Activated CD4-positive, alpha-beta T cell treated with anti-CD3 and anti-CD28 coated beads, Interleukin-2, amount 10 ng/mL, durations not matched to agents 24 days and 14 days (primary cell): ENCODE measurements at places on chromosomes 1 and 21. TPM values are rescaled to one million over a fixed set of nuclear protein-coding genes. Genes with fewer than 3 reads are reported as not detected.

The TEKT2 gene
- not detected in 2 replicates for total RNA-seq

The ZSWIM5 gene
- total RNA-seq: 0.12 and 0.14 TPM in 2 replicates

The TARDBP gene
- total RNA-seq: 211 and 224 TPM in 2 replicates

The ANGPTL1 gene
- total RNA-seq: not detected in 2 replicates

The S100A7A gene
- not detected in 2 replicates for total RNA-seq

The FCAMR gene
- not detected in 2 replicates for total RNA-seq

The LCE3D gene
- total RNA-seq: not detected in 2 replicates

The ERICH3 gene
- total RNA-seq: not detected in 2 replicates

GRCh38 chr1:30909365-30910068, 959 bp upstream of the SDC3 start:
- H3K4me1 ChIP-seq: peaks cover 11% of the 10 kb centered on the region
- peak overlapping the region; percentile 80 for H3K4me3 ChIP-seq
- DNase-seq: no peak
- peaks cover 2% of the 10 kb centered on the region for H3K36me3 ChIP-seq
- peaks cover 48% of the 10 kb centered on the region for H3K27me3 ChIP-seq

DNA sequence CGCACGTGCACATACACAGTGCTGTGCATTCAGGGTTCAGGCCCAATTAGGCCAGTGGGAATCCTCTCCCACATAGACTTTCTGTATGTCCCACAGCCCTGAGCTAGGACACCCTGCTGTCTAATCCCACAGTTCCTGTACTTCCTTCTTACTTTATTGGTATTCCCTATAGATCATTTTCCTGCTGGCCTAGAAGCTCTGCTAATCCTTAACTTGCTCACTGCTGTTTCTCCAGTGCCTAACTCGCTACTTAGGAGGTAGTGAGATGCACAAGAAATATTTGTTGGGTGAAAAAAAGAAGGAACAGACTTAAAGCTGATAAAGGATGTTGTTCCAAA, 34.1 kb upstream of the FHAD1 start:
- H3K27me3 ChIP-seq: peaks cover 33% of the 10 kb centered on the region
- no peak for DNase-seq
- H3K4me3 ChIP-seq: no peak overlapping the region
- H3K4me1 ChIP-seq: no peaks in the 10 kb centered on the region
- H3K36me3 ChIP-seq: no peaks in the 10 kb centered on the region

DNA sequence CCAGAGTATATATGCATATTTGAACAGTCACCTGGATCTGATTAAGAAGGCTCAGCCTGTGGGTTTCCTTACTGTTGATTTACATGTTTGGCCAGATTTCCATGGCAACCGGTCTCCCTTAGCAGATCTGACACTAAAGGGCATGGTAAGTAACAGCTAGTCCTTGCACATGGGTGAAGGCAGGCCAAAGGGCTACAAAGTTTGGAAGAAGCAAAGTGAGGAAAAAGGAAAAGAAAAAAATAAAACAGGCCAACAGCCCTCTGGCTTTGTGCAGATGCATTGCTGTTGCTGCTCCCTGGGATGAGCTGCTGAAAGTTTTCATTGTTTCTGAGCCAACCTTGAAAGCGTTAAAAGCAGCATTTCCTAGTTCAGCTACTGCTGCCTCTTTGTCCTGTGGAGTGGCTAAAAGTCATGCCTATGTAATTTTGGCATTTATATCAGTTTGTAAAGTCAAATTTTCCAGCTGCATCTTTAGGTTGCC, 176.5 kb upstream of the HOOK1 start:
- H3K4me1 ChIP-seq: no peaks in the 10 kb centered on the region
- no peak for DNase-seq
- no peak overlapping the region for H3K27ac ChIP-seq
- no peaks in the 10 kb centered on the region for H3K36me3 ChIP-seq

- H3K27ac ChIP-seq: peak overlapping the region; percentile 23
- H3K4me1 ChIP-seq: peaks cover 73% of the 10 kb centered on the region
- peaks cover 5% of the 10 kb centered on the region for H3K36me3 ChIP-seq
- peak; percentile 53 for DNase-seq
These were observed 19.4 kb downstream of the NEK7 start for GRCh38 chr1:198176179-198176578.

- no peak overlapping the region for H3K4me3 ChIP-seq
- peaks cover 7% of the 10 kb centered on the region for H3K27me3 ChIP-seq
- H3K27ac ChIP-seq: no peak overlapping the region
- no peaks in the 10 kb centered on the region for H3K4me1 ChIP-seq
- no peaks in the 10 kb centered on the region for H3K36me3 ChIP-seq
These were observed 92.9 kb downstream of the UBIAD1 start for GRCh38 chr1:11365744-11366387.

DNA sequence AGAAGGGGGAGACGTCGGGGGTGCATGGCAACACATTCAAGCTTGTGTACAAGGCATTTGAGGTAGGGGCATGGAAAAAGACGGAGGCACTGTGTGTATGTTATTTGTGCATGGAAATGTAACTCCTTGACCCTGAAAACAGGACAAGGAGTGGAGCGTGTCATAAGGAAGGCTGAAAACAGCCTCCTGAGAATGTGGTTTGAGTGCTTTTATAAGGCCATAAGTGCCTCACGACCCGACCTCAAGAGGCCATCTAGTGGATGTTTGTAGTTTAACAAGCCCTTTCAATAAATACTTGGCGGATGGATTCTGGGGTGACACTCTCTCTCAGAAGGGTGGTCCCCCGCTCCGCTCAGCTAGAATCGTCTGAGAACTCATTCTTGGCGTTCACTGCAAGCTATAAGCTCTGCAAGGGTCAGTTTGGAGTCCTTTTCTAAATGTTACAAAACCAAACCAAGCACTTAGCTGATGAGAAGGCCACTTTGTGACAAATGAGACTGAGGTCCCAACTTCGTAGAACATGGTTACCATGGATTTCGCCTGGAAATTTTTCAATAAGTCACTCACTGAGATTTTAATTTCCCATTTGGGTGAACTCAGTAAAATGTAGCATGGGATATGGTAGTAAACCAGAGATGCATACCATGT, 38.8 kb upstream of the CLCA4 start:
- peaks cover 2% of the 10 kb centered on the region for H3K4me1 ChIP-seq
- no peak overlapping the region for H3K27ac ChIP-seq
- peaks cover 24% of the 10 kb centered on the region for H3K27me3 ChIP-seq
- no peak overlapping the region for H3K4me3 ChIP-seq
- peak; percentile 64 for DNase-seq
- no peaks in the 10 kb centered on the region for H3K36me3 ChIP-seq

DNA sequence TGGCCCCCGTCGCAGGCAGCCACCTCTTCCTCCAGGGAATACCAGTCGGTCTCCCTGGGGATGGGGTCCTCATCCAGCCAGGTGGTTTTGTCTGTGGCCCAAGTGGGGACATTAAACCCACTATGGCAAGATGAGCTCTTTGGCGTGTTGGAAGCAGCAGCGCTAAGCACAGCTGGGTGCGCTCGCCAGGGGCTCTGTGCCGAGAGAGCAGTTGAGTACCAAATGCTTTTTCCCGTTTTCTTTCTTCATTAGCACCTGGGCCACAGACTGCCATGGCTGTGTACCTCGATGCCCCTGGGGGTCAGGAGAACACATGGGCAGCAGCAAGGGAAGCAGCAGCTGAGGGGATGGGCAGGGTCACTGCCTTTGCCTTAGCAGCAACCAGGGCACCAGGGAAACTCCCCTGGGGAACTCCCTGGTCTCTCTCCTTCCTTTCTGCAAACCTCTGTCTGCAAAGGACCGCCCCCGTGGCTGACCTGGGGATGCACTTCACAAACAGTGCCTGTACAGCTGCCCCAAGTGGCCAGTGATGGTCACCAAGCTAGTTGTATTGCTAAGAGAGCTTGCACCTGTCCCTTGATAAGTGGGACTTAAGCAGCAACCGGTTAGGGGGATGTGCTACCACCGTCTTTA, 31.1 kb downstream of the EDARADD start:
- H3K4me1 ChIP-seq: peaks cover 14% of the 10 kb centered on the region
- peaks cover 19% of the 10 kb centered on the region for H3K36me3 ChIP-seq
- no peaks in the 10 kb centered on the region for H3K27me3 ChIP-seq
- H3K27ac ChIP-seq: no peak overlapping the region

GRCh38 chr21:40766381-40766780, 80.6 kb downstream of the DSCAM start:
- DNase-seq: no peak
- H3K27ac ChIP-seq: no peak overlapping the region
- no peaks in the 10 kb centered on the region for H3K27me3 ChIP-seq
- H3K4me1 ChIP-seq: no peaks in the 10 kb centered on the region
- no peak overlapping the region for H3K4me3 ChIP-seq
- H3K36me3 ChIP-seq: no peaks in the 10 kb centered on the region

GRCh38 chr1:240618946-240619345, 7.0 kb upstream of the GREM2 start:
- peaks cover 2% of the 10 kb centered on the region for H3K4me1 ChIP-seq
- H3K27me3 ChIP-seq: peaks cover 10% of the 10 kb centered on the region
- no peak overlapping the region for H3K27ac ChIP-seq
- H3K4me3 ChIP-seq: no peak overlapping the region
- DNase-seq: no peak
- H3K36me3 ChIP-seq: no peaks in the 10 kb centered on the region

- H3K27me3 ChIP-seq: no peaks in the 10 kb centered on the region
- no peak overlapping the region for H3K4me3 ChIP-seq
- H3K4me1 ChIP-seq: no peaks in the 10 kb centered on the region
- H3K36me3 ChIP-seq: no peaks in the 10 kb centered on the region
These were observed 41.5 kb upstream of the TSPAN2 start for GRCh38 chr1:115130786-115131185.

DNA sequence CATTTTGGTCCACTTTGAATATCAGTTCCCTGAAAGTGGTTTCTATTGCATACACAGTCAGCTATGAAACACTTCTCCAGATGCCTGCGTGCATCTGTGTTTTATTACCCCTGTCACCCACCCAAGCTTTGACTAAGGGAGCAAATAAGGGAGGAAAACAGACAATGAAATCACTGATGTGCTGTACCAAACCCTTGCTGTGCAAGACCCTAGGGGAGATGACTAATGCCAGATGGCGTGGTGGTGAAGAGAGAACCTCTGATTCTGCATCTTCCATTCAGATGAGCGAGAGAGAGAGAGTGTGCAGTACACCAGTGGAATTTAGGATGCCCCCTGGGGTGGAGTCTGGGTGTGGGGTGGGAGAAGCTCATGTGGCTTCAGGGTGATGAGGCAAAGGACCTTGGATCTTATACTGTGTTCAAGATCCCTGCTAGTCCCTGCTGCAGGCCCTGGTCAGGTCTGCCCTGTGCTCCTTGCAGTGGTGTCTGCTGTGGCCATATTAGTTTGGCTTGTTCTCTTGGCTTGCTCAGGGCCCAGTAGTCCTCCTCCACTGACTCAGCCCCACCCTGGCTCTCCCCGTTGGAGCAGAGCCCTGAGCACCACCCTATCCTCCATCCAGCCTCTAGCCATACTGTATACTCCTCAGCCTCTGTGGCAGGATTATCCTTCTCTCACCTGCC, 18.5 kb downstream of the CLCA1 start:
- no peaks in the 10 kb centered on the region for H3K36me3 ChIP-seq
- DNase-seq: no peak
- H3K27ac ChIP-seq: no peak overlapping the region

GRCh38 chr1:39858315-39858714, 25.0 kb downstream of the TRIT1 start:
- H3K4me3 ChIP-seq: no peak overlapping the region
- H3K36me3 ChIP-seq: peaks cover 30% of the 10 kb centered on the region
- no peaks in the 10 kb centered on the region for H3K27me3 ChIP-seq
- H3K4me1 ChIP-seq: peaks cover 7% of the 10 kb centered on the region
- no peak for DNase-seq

DNA sequence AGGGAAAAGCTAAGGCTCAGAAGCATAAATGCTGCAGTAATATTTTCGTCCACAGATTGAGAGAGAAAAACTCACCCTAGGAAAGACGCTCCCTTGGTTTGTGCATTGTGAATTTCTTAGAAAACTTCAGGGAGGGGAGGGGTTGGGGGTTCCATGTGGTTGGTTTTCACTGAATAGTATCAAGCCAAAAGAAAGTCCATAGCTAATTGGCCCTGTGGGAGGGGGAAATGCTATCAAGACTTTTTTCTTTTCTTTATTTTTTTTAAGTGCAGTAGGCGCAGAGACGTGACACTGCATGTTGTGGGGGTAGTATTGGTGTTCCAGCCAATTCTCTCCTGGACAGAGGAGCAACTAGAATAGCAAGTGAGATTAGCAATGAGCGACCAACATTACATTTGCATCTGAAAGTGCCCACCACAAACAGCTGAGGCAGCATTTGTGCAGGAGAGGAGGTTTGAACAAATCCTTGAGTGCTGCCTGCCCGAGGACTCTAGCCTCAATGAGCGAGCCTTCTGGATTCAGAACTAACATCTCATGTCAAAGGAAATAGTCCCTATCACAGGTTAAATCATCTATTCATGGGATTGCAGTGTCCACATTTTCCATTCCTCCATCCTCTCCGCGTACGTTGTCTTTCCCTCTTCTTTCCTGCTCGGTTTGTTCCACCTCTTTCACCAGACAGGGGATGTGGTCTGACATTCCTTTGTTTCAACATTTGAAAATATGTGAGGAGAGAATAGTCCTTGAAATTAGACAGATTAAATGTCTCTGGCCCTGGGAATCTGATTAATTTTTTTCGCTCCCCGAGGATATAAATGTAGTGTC, 118.0 kb upstream of the MARK1 start:
- no peaks in the 10 kb centered on the region for H3K36me3 ChIP-seq
- DNase-seq: no peak
- H3K4me3 ChIP-seq: no peak overlapping the region
- no peaks in the 10 kb centered on the region for H3K4me1 ChIP-seq

- H3K4me3 ChIP-seq: no peak overlapping the region
- peaks cover 10% of the 10 kb centered on the region for H3K27me3 ChIP-seq
- no peaks in the 10 kb centered on the region for H3K4me1 ChIP-seq
- H3K27ac ChIP-seq: no peak overlapping the region
- H3K36me3 ChIP-seq: no peaks in the 10 kb centered on the region
These were observed 306.3 kb upstream of the POU3F1 start for GRCh38 chr1:38352869-38353268.

- H3K4me3 ChIP-seq: no peak overlapping the region
- H3K27me3 ChIP-seq: no peaks in the 10 kb centered on the region
- peak; percentile 87 for DNase-seq
- no peak overlapping the region for H3K27ac ChIP-seq
- peaks cover 46% of the 10 kb centered on the region for H3K36me3 ChIP-seq
These were observed 430 bp downstream of the RBM15 start for GRCh38 chr1:110339407-110340206.

- peaks cover 21% of the 10 kb centered on the region for H3K4me1 ChIP-seq
- no peak overlapping the region for H3K27ac ChIP-seq
- H3K4me3 ChIP-seq: no peak overlapping the region
- H3K27me3 ChIP-seq: peaks cover 2% of the 10 kb centered on the region
These were observed 2.8 kb upstream of the ZNF644 start for GRCh38 chr1:91024481-91025119.

DNA sequence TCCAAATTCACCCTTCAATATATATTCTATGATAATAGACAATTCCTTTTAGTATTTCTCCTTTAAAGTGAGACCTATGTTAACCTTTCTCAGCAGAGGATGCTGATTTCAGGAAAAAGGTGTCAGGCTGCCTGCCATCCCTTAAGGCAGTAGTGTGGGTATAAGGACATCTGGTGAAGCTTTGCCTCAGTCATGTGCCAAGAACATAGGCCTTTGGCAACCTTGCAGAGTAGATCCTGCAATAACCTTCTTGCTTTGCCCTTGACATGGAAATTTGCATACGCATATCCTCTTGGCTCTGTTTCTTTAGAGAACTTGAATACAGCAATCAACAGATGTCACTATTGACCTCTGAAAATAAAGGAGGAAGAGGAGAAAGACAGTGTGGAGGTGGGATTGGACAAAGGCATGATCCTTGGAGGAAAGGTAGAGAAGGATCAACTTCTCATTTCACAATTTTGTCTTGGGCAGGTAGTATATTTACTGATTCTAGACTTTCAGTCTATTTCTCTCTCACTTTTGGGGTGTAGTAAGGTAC, 21.1 kb upstream of the ZRANB2 start:
- no peak overlapping the region for H3K4me3 ChIP-seq
- H3K36me3 ChIP-seq: no peaks in the 10 kb centered on the region
- no peak for DNase-seq
- no peak overlapping the region for H3K27ac ChIP-seq
